ENCODE measurements at places on chromosomes 3 and 15.

DNA sequence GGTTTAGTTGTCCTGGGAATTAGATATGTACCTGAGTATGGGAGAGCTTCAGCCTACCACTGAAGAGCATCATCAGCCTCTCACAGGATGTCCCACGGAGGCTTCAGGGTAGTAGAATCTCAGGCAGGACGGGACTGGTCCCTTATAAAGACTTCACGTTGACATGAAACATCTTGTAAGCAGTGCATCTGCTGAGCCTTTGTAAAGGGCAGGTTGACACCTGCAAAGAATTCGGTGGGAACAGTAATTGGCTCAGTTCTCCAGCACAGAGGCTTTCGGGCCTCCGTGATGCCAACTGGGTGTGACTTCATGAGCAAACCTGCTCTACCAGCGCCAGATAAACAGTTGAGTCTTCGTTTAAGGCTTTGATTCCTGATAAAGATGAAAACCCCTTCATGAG is 26.9 kb upstream of the AVEN start:
- no peak for DNase-seq

- no peak for DNase-seq
Observed at GRCh38 chr3:127679534-127680145, 6.9 kb downstream of the ABTB1 start.

GRCh38 chr3:5298453-5298852 is 110.9 kb downstream of the EDEM1 start:
- DNase-seq, result no peak

- DNase-seq, result no peak
Observed at GRCh38 chr15:82045179-82045891, 483 bp downstream of the MEX3B start.

GRCh38 chr15:26686547-26687187 is 86.2 kb downstream of the GABRB3 start:
- no peak for DNase-seq

GRCh38 chr3:30775040-30775439 is 119.4 kb downstream of the GADL1 start:
- no peak for DNase-seq

DNA sequence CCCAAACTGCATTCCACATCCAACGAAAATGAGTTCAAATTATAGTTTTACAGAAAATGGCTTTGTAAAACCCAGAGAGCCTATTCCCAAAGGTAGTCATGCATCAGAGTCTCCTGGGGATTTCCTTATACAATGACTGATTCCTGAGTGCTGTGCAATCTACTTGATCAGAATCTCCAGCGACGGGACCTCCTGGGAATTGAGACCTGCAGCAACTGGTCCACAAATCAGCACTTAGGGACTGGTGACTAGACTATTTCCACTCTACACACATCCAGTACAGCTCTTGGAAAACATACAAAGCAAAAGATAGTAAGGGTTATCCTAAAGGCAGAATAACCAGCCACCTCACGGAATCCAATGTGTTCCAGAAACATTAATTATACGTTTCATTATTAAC is 871.0 kb upstream of the CFAP20DC start:
- DNase-seq, result no peak

DNA sequence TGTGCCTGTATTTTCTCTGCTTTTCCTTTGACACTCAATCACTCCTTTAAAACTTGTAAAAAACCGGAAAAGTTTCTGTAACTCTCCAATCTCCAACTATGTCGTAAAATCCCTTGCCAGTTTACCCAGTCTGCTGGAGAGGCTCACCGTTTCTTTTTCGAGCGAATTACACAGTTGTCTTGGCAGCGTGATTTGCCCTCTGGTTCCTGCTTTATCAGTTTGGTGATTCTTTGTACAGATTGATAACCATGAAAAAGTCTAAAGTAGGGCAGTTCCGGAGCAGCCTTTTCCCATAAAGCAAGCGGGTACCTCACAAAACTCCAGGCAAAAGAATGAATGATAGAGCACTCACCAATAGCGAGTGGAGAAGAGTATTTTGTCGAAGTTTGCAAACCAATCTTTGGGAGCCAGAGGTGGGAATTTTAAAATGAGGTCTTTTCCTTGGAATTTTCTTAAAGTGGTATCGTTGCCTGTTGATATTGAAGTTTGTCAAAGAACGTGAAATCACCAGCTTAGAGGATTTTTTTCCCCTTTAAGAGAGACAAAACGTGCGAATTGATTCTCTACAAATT is at the start of gene TTC23:
TSS of gene TTC23 (minus strand) at position 312 of the 572 bp plus-strand sequence. CDS start 20,869 bp downstream, outside the sequence.
- no peak for DNase-seq

GRCh38 chr3:4326868-4327267 is 23.7 kb downstream of the SETMAR start:
- no peak for DNase-seq

DNA sequence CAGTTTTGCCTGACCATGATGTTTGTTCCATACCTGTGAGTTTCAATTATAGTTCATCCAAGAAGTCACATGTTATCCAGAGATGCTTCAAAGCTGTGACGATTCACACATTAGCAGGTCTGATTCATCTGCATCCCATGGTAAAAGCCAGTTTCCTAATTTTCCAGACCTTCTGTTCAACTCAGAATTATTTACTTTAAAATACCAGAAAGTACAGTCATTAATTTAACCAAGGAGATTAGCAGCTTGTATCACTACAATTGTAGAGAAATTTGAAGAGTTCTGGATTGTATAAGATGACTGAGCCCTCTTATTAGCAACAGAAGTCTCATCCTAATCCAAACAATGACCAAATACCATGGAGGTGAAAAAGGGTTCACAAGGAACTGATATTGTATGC is 76.1 kb upstream of the THBS1 start:
- DNase-seq, result no peak

GRCh38 chr3:120614765-120615164 is 18.6 kb downstream of the NDUFB4 start:
- no peak for DNase-seq

GRCh38 chr3:42572278-42572677 is 9.5 kb downstream of the SEC22C start:
- no peak for DNase-seq

DNA sequence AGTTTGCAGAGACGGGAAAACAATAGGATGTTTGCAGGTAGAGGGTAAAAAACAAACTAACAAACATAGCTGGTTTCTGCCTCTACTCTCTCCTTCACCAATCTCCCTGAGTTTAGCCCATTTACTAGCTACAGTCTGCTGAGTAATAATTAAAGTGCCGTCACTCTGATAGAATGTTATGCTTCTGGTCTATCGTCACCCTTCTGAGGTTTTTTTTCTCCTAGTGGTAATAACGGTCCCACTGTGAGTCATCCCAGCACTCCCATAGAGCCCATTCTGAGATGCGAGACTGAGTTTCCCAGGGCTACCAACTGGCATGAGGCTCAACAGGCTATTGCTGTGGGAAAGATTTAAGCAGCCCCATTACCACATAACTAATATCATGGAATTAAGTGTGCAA is 56.4 kb downstream of the PLAAT1 start:
- no peak for DNase-seq

- DNase-seq, result no peak
Observed at GRCh38 chr3:98361289-98361688, 7.6 kb downstream of the OR5K4 start.

GRCh38 chr15:49179433-49180190 is 9.6 kb downstream of the GALK2 start:
- DNase-seq, result no peak

GRCh38 chr3:16770021-16770420 is 114.7 kb upstream of the PLCL2 start:
- no peak for DNase-seq

- no peak for DNase-seq
Observed at GRCh38 chr15:88908697-88909621, 4.2 kb downstream of the MFGE8 start.

DNA sequence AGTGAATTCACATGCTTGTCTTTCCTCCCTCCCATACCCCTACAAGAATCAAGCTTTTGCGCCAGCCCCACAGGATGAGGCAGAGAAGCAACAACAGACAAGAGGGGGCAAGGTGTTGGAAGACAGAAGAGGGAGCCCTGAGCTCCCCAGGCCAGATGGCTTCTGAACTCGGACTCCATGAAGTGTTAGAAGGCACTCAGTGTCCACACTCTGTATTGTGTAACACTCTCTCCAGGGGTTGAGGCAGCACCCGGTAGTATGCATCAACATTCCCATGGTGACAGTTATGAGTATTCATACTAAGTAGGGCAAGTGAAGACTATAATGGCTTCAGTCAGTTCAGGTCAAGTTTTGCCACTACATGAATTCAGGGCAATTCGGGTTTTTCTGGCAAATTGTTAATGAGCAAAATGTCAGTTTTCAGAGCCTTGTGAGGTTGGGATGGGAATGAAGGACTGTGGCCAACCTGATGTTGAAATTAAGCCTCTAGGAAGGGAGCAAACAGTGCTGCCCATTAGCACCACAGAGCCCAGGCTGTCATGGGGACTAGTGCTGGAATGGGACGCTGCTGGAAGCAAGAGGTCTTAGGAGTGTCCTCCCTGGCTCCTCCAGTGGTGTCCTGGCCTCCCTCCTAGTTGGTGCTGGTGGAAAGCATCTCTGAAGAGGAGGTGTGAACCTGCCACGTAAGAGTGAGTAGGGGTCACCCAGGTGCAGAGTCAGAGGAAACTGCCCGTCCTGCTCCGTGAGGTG is 79.4 kb downstream of the KLF15 start:
- DNase-seq, result no peak

DNA sequence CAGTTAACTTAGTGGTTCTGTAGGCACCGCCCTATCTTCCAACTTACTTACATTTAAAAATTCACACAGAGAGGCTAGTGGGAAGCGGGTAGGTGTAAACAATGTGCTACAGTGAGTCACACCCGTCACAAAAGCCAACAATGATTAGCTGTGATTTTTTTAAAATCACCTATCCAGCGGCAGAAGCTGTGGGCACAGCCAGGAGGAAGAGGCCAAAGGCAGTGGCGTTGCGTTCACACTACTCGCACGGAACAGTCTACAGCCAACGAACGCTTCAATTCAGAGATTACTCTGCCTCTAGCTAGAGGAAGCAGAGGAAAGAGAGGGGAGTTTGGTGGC is 2.5 kb upstream of the NLGN1 start:
- DNase-seq, result no peak

DNA sequence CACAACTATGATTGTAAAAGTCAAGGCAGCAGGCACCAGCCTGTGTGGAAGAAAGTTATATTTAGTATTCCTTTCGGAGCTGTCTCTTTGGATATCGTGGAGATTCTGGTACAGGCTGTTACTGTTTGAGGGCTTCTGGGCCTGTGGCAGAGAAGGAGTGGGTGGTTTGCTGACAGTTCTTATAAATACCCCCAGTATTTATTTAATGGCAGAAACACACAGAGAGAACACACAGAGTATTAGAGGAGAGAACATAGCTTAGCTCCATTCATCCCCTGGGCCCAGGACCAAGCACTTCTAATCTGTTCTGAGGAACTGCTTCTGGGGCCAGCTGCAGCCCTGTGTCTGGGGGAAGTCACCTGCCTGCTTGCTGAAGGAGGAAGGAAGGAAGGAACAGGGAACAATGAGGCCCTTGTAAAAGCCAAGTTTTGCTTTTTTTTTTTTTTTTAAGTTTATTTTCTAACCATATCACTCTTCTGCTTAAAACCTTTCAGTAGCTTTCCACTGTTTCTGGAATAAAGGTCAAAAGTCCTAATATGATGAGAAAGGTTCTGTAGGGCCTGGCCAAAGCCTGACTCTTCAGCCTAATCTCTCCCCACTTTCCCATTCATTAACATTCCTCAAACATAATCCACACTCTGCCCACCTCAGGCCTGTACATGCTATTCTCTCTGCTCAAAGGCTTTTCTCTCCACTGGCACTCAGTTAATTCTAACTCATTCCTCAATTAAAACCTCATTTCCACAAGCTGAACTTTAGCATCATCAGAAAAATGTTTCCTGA is 11.8 kb upstream of the PP2D1 start:
- DNase-seq, result no peak

GRCh38 chr3:42438193-42438592 is 27.8 kb upstream of the LYZL4 start:
- no peak for DNase-seq

- no peak for DNase-seq
Observed at GRCh38 chr3:102205647-102206046, 229.2 kb upstream of the ZPLD1 start.

DNA sequence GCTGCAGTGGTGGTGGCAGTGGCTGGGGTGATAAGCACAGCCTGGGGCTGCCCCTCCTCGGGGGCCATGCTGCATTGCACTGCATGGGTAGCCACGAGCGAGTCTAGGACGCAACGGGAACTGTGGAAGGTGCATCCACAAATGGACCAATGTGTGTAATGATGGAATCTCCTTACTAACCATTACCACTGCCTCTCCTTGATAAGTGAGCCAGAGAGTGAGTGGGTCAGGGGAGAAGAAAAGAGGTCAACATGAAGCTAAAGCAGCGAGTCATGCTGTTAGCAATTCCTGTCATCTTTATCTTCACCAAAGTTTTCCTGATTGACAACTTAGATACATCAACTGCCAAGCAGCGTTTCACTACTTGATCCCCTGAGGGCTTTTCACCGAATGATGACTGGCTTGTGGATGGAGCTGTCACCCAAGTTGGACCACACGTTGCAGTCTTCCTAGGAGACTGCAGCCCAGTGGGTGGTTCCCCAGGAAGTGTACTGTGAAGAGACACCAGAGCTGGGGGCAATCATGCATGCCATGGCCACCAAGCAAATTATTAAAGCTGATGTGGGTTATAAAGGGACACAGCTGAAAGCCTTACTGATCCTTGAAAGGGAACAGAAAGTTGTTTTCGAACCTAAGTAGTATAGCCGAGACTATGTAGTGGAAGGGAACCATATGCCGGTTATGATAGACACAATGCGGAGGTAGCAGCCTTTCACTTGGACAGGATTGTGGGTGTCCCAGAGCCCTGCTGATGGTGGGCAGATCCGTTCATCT is 20.6 kb downstream of the SAMD7 start:
- no peak for DNase-seq

- no peak for DNase-seq
Observed at GRCh38 chr15:54820098-54820497, 376.6 kb downstream of the RSL24D1 start.

GRCh38 chr3:134608771-134609435 is 41.9 kb downstream of the KY start:
- DNase-seq, result no peak

- DNase-seq, result no peak
Observed at GRCh38 chr3:168073842-168074605, 21.7 kb downstream of the GOLIM4 start.

DNA sequence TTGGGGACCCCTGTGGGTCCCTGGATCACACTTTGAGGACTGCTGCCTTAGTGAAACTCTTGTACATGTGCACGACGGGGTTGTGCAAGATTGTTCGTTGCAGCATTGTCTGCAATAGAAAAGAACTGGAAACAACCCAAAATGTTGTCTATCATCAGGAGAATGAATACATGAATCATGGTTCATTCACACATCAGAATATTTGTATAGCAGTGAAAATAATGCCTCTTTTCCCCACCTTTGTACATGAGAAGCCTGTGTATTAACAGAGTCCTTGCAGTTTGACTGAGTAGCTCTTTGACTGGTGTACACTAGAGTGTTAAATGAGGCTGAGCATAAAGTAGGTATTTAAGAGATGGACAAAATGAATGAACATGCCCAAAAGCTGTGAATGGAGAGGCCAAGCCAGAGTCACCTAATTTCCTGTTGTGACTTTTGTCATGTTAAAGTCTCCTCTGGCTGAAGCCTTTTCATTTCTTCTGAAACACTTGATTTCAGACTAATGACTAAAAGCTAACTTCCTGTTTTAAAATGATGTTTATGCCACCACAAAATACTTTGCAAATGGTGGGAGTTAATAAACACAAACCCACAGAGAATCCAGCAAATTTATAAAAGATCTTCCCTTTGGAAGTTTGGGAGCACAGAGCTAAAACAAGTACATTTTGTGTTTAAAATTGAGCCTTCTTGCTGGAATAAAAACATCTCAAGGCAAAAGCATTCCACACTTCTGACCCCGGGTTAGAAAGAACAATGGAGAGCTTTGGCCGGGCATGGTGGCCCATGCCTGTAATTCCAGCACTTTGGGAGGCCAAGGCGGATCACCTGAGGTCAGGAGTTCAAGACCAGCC is 20.6 kb upstream of the USP3 start:
- no peak for DNase-seq

Data from stimulated activated CD8-positive, alpha-beta memory T cell treated with anti-CD3 and anti-CD28 coated beads, Interleukin-4, amount 100 ng/mL, for 24 hours (primary cell).